ENCODE measurements at places on chromosomes 11 and 22.

DNA sequence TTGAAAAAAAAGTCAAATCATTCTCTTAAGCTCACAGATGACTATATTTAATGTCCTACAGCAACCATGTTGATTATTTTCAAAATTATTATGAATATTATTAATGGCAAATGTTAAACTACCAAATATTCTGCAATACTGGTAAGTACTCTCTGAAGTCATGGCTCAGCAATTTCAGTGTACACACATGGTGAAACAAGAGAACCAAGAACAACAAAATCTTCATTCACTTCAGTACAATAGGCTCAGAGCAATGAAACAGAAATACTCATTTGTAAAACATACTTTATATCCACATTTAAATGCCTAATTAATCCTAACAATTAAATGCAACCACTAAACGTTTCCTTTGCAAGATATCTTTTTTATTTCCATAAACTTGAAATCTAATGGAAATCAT lies 347.2 kb downstream of the TTC28 start:
- DNase-seq: no peak

- DNase-seq: no peak
These were observed 25.4 kb downstream of the MMP20 start for GRCh38 chr11:102599642-102600261.

GRCh38 chr11:1453611-1454034 lies 33.0 kb downstream of the MOB2 start:
- DNase-seq: peak; percentile 27

GRCh38 chr22:40595497-40596234 lies 40.9 kb downstream of the MRTFA start:
- no peak for DNase-seq

DNA sequence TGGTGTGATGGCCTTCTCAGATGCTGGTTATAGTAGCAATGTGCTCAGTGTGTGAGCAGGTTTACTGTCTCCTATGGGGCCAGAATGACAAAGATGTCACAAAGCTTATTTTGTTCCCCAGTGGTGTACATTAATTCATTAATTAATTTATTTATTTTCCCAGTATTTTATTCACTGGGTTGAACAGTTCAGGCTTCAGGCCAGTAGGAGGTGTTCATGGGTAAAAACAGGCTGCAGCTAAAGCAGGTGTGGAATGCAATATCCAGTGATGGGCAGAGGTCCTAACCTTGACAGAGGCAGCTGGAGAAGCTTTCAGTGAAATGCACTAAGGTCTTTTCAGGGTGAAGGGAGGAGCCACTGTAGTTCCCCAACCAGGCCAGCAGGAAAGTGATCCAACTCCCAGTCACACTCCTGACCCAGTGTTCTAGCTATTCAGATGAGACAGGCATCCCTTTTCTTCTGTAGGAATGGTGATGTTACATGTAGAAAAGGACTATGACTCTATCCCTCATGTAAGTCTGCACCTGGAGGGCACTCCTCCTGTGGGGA lies 7.8 kb upstream of the FANCF start:
- DNase-seq: no peak

GRCh38 chr22:44906999-44907644 lies 102.7 kb downstream of the PHF21B start:
- no peak for DNase-seq

DNA sequence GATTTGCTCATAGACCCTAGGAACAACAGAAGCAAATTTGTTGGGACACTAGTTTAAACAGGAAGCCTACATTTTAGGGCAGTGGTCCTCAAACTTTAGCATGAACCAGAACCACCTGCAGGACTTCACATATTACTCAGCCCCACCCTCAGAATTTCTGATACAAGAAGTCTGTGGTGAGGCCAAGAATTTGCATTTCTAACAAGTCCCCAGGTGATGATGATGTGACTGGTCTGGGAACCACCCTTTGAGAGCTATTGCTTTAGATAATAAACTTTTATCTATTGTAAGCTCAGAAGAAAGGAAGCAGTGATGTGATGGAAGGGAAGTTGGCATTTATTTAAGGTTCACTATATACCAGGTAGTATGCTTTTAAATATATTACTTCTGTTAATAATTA lies 194.0 kb downstream of the FAM181B start:
- no peak for DNase-seq

DNA sequence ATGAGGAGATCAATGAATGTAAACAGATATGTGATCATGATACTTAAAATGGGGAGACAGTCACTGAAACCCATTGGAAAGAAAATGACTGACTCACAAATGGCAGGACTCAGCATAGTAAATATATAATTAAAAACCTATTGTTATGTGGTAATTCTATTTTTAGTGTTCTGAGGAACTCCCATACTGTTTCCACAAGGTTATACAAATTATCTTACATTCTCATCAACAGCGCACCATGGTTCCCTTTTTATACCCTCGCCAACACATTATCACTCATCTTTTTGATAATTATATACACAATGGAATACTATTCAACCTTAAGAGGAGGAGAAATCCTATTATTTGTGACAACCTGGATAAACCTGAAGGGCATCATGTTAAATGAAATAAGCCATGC lies 17.1 kb downstream of the OR5B21 start:
- DNase-seq: no peak

GRCh38 chr11:128407962-128408361 lies 179.4 kb downstream of the ETS1 start:
- no peak for DNase-seq

- no peak for DNase-seq
These were observed 118.0 kb downstream of the SIK3 start for GRCh38 chr11:116980136-116980793.

GRCh38 chr22:49951986-49952896 lies 8.3 kb upstream of the PIM3 start:
- DNase-seq: no peak

DNA sequence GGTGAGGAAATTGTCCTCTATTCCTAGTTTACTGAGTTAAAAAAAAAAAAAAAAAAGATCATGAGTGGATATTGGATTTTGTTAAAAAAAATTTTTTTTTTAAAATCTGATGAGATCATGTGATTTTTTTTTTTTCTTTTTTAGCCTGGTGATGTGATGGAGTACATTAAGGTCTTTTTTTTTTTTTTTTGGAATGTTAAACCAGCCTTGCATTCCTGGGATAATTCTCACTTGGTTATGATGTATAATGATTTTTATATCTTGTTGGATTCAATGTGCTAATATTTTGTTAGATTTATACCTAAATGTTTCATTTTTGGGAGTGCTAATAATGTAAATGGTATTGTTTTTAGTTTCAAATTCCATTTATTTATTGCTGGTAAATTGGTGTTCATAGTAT lies 43.3 kb downstream of the DDX10 start:
- no peak for DNase-seq

DNA sequence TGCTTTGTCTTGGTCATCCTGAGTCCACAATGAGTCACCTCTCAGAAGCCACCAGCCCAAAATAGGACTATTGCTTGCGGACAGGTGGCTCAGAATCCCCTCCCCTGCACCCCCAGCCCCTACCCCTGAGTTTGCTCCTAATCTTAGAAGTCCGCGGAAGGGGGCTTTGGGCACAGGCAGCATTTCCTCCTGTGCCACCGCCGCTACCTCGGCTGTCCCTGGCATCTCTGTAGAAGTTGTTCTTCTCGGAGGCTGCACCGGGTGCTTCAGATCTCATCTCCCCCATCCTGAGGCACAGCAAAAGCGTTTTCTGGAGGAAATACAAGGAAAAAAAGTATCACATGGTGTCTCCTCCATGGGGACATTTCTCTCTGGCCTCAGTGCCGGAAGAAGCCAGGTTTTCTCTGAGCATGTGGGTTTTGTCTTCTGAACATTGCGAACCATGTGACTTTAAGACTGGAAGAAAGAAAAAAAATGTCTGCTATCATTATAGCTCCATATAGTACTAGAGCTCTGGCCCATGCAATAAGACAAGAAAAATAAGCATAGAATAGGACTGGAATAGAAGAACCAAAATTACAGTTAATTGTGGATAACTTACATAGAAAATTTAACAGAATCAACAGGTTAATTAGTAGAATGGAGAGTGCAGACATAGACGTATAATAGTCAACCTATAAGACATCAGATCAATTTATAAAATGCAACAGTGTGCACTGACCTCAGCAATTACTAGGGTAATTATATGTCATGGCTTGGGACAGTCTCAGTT lies 63.2 kb downstream of the SHISAL1 start:
- no peak for DNase-seq

- DNase-seq: no peak
These were observed 362.6 kb upstream of the CHORDC1 start for GRCh38 chr11:90585491-90585890.

GRCh38 chr22:43014316-43014868 lies 557 bp downstream of the PACSIN2 start:
- no peak for DNase-seq

GRCh38 chr11:129866311-129866710 lies 29.1 kb downstream of the NFRKB start:
- no peak for DNase-seq

GRCh38 chr22:39183991-39184585 lies 31.6 kb upstream of the CBX7 start:
- DNase-seq: no peak

- DNase-seq: no peak
These were observed 373.4 kb downstream of the JRKL start for GRCh38 chr11:96763244-96763643.

DNA sequence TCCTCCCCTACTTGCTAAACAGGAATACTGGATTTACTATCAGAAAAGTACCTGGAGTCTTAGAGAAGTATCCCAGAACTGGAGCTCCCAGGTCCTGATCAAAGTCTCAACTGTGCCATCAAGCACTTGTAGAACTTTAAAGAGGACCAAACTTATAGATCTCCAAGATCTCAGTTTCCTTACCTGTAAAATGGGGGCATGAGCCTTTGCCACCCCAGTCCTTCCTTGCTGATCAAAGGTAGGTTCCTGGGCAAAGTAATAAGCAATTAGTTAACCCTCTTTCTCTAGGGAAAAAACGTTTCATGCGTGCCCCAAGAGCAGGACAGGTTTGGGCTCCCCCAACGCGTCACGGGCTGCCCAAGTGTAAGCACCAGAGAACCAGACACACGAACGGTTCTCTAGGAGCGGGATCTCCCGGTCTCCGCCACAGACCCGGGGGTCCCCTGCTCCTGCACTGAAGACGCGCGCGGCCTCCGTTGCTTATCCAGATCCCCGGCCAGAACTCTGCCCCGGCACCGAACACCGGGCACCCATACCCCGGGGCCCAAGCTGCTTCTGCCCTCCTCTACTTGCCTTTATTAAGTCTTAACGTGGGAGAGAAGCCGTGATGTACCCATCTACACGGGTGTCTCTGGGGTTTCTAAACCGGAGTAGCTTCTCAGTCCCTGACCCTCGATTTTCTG lies 505 bp downstream of the ZNF214 start:
- no peak for DNase-seq

DNA sequence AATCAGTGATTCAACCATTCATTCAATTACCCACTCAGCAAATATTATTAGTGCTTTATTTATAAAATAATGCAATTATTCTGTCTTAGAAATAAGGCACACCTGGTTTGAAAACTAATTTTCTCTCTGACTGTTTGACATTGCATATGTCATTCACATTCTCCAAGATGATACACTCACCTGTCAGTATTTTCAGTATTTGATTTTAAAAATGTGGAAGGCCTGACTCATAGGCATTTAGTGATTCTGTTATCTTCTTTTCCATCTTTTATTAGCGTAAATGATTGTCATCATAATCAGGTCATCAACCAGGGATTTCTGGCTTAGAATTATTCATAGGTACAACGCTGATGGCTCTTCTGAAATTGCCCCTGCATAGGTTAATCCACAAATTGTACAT lies 480.9 kb downstream of the CNTN5 start:
- no peak for DNase-seq

- DNase-seq: no peak
These were observed 287 bp downstream of the RPS13 start for GRCh38 chr11:17077240-17077519.

DNA sequence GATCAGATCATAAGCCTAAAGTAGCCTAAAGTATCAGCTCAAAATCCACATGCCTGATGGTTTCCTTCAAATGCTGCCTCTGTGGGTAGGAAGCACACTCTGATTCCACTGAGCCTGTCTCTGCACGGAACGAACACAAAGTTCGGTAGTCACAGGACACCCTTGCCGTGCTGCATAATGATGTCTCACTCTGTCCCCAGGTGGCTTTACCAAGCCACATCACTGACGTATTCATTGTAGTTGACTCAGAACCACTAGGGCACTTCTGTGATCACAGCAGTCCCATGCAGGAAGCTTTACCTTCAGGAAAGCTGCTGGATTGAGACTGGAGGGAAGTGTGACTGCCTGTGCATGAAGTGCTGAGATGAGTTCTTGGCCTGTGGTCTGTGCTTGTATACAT lies 147.7 kb downstream of the ATXN10 start:
- DNase-seq: no peak

- no peak for DNase-seq
These were observed 19.5 kb downstream of the PIK3IP1 start for GRCh38 chr22:31272522-31273446.

DNA sequence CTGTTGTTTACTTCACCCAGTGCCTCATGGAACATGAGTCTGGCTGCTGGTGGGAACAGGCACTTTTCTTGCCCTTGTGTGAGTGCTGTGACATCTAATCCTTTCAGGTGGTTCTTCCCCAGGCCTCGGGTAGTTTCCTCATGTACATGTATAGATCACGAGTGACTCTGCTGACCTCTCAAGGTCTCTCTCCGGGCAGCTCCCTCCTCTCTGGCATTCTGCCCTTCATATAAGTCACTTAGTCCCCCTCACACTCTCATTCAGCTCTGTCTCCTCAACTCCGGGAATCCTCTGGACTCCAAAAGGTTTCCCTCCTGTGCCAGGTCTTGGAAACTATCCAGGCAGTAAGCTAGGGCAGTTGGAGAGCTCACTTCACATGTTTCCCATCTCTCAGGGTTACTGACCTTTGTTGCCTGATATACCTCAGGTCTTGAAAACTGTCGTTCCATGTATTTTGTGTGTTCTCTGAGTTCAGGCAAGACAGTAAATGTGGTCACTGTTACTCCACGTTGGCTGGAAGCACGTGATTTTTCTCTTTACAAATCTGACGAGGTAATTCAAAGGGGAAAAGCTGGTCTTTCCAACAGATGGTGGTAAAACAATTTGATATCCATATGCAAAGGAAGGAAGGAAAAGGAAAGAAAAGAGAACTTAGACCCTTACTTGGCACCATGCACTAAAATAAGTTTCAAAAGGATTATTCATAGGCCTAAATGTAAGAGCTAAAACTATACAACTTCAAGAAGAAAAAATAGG lies 40.5 kb upstream of the PITPNB start:
- DNase-seq: no peak

DNA sequence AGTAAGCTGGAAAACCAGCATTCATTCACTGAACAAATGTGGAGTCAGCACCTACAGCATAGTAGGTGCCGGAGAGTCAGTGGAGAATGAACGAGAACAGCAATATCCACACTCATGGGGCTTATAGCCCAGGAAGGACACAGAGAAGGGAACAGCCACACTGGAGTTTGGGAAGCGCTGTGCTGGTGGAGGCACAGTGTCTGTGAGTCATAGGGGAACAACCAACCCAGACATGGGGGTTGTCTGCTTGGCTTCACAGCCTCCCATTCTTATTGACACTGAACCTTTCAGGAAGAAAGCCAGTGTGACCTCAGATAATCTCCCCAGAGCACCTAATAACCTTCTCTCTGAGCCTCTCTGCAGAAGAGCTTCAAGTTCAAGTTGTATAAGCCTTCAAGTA lies 56.6 kb upstream of the UBASH3B start:
- DNase-seq: no peak

GRCh38 chr22:38455076-38455529 lies at the start of gene KCNJ4:
KCNJ4 (minus strand) TSS chr22:38455199; CDS start chr22:38428132, 27,067 bp downstream.
- no peak for DNase-seq
